Endothelial cell of umbilical vein (primary cell): ENCODE measurements at places on chromosomes 6 and 20. TPM values are rescaled to one million over a fixed set of nuclear protein-coding genes. Genes with fewer than 3 reads are reported as not detected.

DNA sequence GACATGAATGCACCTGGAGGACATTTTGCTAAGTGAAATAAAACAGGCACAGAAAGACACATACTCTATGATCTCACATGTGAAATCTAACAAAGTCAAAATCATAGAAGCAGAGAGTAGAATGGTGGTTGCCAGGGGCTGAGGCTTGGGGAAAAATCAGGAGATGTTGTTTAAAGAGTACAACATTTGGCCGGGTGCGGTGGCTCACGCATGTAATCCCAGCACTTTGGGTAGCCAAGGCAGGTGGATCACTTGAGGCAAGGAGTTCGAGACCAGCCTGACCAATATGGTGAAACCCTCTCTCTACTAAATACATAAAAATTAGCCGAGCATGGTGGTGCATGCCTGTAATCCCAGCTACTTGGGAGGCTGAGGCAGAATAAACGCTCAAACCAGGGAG lies 26.0 kb upstream of the LOC128125822 start:
- no peaks in the 10 kb centered on the region for H3K4me1 ChIP-seq
- H3K4me3 ChIP-seq: no peak overlapping the region
- H3K27me3 ChIP-seq: no peaks in the 10 kb centered on the region
- H3K27ac ChIP-seq: no peak overlapping the region
- DNase-seq: no peak
- no peaks in the 10 kb centered on the region for H3K36me3 ChIP-seq

DNA sequence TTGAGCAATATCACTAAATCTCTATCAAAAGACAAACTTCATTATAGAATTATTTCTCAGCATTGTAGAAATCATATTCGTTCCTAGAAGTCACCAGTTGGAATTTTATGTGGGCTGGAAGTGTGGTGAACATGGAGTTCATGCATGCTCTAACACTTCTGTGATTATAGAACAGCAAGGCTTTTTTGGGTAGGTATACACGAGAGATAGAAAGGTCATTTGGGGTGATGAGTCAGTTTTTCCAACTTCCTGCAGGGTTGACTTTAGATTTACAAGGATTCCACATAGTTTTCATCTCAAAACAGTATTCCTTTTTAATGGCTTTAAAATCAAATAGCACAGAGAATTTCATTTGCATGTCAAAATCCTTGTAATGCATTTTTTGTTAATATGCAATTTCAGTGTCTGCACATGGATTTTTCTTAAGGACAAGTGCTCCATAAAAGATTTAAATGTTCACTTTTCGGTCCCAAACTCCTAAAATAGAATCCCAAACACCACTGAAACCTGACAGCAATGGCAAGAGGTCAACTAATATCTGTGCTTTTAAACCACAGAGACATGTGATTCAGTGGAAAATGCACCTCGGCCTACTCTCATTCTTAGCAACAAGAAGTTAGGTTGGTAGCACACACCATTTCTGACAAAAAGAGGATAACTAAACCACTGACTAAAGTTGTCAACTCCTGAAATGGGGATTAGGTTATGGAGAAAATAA lies 211.0 kb downstream of the MOXD1 start:
- H3K27ac ChIP-seq: no peak overlapping the region
- DNase-seq: peak; percentile 46
- no peak overlapping the region for H3K4me3 ChIP-seq
- H3K4me1 ChIP-seq: peaks cover 22% of the 10 kb centered on the region
- H3K27me3 ChIP-seq: no peaks in the 10 kb centered on the region

DNA sequence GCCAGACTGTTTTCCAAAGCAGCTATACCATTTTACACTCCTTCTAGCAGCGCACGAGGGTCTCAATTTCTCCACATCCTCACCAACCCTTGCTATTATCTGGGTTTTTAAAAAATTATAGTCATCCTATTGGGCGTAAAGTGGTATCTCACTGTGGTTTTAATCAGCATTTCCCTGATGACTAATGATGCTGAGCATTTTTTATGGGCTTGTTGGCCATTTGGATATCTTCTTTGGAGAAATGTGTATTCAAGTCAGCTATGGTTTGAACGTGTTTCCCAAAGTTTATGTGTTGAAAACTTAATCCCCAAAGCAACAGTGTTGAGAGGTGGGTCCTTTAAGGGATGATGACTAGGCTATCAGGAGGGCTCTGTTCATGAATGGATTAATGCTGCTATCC lies 6.7 kb downstream of the MCUR1 start:
- DNase-seq: no peak
- no peaks in the 10 kb centered on the region for H3K27me3 ChIP-seq
- no peak overlapping the region for H3K4me3 ChIP-seq
- no peaks in the 10 kb centered on the region for H3K36me3 ChIP-seq

Gene TUBB2B
- 3.6 and 8.3 TPM in 2 replicates for total RNA-seq

Gene CD83
- 0.46 and 0.55 TPM in 2 replicates for total RNA-seq
